SHP77 treated with DMSO at 0.1 percent for 48 hours (cell line): ENCODE measurements at places on chromosomes 6 and 20.

- no peak for DNase-seq
Measured at GRCh38 chr20:35307666-35308653, 15.7 kb upstream of the FAM83C start.

DNA sequence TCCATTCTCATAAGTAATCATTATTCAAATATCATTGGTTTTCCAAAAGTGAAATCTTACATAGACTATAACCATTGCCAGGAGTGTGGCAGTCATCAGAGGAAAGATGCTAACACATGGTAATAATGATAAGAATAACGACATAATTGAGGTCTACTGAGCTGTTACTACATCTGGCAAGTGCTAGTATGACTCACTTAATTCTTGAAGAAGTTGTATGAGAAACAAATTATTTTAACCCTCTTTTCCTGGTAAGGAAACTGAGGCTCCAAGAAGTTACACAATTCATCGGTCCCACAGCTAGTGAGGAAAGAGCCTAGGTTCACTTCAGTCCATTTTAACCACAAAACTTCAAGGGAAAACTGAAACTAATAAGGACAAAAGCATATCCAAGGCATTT is 335.6 kb upstream of the BTBD3 start:
- no peak for DNase-seq

DNA sequence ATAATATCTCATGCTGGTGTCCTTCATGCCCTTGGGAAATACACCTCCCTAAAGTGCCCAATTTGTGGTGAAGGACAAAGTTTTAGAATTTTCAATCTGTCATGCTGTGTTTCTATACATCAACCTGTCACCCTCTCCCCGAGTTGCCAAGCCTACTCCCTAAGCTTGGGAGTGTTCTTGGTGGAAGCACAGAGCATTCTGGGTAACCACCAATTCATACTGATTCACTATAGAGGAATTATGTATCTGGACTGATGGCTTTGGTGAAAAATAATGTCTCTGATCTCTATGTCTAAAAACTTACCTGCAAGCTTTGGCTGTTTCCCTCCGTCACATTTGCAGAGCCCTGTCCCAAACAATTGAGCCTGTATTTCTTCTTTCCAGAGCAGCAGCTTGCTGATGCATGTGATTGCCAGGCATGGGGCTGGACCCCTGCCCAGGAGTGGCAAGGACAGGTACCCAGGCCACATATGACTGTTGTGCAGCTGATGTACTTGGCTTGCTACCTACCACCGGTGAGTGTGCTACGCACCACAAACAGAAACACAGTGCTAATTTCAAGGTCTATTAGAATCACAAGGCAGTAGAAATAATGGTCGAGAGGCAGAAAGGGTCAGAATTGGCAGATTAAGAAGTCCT is 202.8 kb upstream of the CITED2 start:
- DNase-seq, result no peak

GRCh38 chr6:156870924-156871539 is 93.9 kb downstream of the ARID1B start:
- DNase-seq, result no peak

- no peak for DNase-seq
Measured at GRCh38 chr20:46990017-46990595, 95.5 kb downstream of the EYA2 start.

- DNase-seq, result no peak
Measured at GRCh38 chr6:165676435-165677068, 13.5 kb upstream of the PDE10A start.

DNA sequence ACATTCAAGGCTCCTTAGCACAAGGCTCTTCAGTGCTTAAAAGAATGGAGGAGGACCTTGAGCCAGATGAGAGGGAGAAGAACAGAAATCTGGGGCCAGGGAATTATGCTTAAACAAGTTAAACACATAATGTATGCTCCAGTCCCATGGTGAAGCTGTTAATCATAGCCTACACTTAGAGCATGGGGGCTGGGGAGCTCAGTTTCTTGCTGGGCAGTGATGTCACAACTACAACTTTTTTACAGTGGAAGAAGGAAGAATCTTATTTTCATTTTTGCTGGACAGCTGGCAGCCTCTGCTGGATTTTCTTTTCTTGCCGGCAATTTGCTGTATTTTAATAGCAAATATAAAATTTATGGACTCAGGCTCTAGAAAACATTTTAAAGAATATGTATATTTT is 432.5 kb downstream of the CD109 start:
- DNase-seq, result no peak

- no peak for DNase-seq
Measured at GRCh38 chr6:143279385-143279784, 171.1 kb downstream of the ADAT2 start.

- DNase-seq, result no peak
Measured at GRCh38 chr6:46706464-46706863, 18.8 kb downstream of the TDRD6 start.

GRCh38 chr20:49877386-49877921 is 37.9 kb downstream of the SPATA2 start:
- no peak for DNase-seq

GRCh38 chr6:10384610-10385523 is 30.0 kb downstream of the TFAP2A start:
- DNase-seq, result no peak

DNA sequence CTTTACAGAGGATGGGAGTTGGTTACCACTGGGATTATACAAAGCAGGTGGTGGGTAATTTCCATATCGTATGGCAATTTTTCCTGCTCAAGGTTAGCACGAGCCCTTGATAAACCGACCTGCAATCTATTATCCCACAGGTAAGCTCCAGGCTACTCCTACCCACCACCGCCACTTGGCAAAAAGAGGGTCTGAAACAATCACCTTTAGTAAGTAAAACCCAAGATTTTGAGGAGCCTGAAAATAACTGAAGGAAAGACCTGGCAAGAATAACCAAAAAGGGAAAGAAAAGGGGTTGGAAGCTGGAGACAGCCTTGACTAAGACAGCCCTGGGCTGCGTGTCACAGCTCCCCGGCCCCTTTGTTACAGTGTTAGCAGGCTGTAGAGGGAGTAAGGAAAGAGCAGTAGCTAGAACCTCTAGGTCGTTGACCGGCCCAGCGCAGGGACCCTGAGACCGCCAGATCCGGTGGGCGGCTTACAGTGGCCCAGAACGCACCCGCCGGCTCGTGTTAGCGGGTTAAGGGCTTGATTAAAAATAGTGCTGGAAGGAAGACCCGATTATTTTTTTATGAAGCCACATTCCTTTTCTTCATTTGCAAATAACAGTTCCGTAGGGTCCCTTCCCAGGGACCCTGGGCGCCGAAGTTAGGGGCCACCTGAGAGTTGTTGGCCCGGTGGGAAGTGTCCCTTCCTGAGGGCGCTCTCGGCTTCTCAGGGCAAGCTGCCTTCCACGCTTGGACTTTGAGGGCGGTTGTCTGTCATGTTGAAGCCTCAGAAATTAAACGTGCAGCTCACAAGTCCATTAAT is 30.5 kb downstream of the TFAP2B start:
- no peak for DNase-seq

DNA sequence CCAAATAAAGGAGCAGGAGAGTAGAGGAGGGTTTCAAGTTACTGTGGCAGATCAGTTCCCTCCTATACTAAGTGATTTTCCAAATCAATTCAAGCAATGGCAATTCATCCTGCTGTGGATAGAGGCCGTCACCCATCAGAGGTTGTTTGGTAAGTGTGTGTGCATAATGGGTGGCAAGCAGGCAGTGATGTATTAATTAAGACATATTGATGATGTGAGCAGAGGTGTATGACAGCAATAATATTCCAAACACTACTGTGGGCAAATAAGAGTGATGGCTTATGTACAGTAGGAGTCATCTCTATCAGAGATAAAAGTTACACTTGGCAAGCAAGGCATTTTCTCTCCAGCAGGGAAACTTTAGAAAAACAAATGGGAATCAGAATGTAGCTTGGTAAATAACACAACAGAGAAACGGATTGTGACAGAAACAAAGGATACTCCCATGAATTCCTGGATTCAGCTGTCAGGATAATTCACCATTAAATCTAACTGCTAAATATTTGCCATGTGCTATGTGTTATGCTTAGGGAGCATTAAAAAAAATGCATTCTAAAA is 196.3 kb downstream of the KHDC1L start:
- DNase-seq, result no peak

- no peak for DNase-seq
Measured at GRCh38 chr20:48812600-48813445, 15.0 kb downstream of the PREX1 start.

DNA sequence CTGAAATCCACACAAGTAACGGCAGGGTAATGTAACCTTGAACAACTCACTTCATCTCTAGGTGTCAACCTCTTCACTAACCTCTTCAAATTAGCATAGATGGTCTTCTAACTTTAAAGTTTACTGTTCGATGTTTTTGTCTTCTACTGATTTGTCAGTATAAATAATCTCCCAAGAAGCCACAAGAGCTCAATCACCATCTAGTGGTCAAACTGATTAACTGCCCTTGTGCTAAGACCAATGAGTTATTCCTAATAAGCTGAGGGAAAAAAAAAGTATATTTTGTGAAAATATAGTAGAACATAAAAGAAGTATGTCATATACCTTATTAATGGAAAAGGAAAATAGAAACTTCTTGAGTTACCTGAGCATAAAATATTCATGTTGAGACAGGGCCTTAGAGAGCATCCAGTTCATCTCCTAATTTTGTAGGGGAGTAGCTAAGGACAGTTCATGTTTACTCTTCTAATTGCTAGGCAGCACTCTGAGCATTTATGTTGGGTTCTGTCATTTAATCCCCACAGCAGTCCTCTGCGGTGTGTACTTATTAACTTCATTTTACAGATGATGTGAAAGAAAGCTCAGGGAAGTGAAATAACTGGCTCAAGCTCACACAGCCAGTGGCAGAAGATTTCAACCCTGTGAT is 317.1 kb downstream of the ESR1 start:
- no peak for DNase-seq

DNA sequence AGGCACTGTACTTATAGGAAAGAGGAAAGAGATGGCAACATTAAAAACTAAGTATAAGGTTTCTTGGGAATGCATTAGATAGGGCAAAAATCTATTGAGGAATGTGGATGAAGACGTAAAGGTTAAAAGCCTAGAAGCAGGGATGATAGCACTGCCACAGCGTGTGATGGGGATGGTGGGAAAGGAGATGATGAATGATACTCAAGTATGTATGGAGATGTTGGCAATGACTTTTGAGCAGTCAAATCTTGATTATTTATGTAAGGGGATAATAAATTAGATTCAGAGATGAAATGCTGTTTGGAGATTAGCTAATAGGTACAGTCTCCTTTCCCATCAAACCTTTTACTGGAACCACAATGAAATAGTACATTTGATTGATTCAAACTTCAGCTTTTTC is 432.8 kb downstream of the GRIK2 start:
- DNase-seq, result no peak

DNA sequence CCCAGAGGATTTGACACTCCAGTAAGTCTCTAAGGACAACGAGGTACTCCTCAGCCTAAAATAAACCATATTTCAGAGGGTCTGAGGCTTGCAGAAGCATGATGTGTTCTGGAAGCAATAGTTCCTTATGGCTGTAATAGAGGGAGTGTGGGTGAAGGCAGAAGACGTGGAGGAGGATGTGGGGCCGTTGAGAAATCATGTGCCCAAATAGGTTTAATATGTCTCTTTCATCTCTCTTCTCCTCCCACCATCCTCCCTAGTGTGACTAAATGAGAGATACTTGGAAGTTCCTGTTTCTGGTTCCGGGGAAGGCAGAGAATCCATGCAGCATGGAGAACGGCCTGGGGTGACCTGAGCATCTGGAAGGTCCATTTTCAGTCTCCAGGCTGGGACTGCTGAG is 174.0 kb upstream of the RSPO3 start:
- DNase-seq, result no peak

GRCh38 chr6:56796196-56796532 is 153.5 kb upstream of the DST start:
- DNase-seq, result no peak

DNA sequence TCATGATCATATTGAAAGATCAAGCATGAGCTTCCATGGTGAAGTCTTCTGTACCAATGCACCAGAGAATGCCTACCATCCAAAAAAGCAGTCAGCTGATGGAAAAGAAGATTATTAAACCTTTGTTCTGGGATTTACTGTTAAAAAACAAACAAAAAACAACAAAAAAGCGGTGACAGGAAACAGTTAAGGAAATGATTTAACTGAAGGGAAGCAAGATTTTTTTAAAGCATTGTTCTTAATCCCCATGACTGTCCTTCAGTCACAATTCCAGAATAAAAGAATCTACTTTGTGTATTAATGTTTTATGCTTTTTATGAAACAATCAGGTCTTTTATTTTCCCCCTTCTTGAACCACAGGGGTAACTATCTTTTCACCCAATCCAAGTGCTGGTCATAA is 23.9 kb downstream of the FAM162B start:
- no peak for DNase-seq

DNA sequence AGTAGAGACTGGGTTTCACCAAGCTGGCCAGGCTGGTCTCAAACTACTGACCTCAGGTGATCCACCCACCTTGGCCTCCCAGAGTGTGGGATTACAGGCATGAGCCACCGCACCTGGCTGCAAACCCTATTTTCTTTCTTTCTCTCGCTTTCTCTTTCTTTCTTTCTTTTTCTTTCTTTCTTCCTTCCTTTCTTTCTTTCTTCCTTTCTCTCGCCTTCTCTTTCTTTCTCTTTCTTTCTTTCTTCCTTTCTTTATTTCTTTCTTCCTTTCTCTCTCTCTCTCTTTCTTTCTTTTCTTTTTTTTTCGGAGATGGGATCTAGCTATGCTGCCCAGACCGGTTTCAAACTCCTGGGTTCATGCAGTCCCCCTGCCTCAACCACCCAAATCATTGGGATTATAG is 47.0 kb upstream of the TGM3 start:
- no peak for DNase-seq

GRCh38 chr6:167577891-167578361 is 248.8 kb upstream of the AFDN start:
- no peak for DNase-seq

DNA sequence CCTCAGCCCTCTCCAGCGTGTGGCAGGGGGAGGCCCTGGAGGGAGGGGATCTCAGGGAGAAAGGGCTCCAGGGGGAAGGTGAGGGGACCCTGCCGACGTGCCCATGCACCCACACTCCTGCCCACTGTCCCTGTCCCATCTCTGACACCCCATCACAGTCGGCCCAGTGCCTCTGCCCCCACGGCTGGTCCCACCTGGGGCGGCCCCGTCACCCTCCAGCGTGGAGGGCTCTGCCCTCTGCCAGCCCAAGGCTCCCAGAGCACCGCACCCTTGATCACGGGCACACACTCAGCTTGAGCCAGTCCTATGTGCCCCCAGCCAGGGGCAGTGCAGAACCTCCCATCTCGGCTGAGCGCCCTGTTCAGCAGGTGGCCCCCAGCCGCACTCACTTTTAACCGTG is 9.2 kb downstream of the SLC4A11 start:
- no peak for DNase-seq

DNA sequence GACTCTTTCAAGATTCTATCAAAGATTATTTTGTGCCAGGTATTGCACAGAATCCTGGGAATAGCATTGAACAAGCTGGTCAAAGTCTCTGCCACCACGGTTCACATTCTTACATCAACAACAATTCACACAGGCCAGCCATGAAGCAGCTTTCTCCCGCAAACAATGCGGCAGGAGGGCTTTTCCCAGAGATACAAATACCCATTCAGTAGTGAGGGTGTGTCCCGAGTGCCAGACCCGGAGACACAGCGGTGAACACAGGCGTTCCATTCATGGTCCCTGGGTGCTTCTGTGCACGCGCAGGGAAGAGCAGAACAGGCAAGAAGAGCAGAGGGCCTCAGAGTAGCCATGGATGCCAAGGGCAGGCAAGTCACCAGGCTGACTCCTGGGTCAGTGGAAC is 83.3 kb upstream of the PDE10A start:
- DNase-seq, result no peak

- DNase-seq, result no peak
Measured at GRCh38 chr6:118656847-118657451, 5.6 kb upstream of the CEP85L start.
